ENCODE measurements at places on chromosomes 16 and 17. TPM values are rescaled to one million over a fixed set of nuclear protein-coding genes. Genes with fewer than 3 reads are reported as not detected.

DNA sequence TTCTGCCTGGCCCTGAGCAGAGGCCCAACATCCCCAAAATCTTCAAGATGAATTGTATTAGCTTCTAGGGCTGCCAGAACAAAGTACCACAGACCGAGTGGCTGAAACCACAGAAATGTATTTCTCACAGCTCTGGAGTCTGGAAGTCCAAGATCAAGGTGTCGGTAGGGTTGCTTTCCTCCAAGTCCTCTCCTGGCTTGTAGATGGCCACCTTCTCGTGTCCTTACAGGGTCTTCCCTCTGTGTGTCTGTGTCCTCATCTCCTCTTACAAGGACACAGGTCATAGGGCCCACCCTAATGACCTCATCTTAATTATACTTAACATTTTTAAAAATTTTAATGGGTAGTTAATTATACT lies 215.7 kb downstream of the NTN1 start:
- DNase-seq = no peak

DNA sequence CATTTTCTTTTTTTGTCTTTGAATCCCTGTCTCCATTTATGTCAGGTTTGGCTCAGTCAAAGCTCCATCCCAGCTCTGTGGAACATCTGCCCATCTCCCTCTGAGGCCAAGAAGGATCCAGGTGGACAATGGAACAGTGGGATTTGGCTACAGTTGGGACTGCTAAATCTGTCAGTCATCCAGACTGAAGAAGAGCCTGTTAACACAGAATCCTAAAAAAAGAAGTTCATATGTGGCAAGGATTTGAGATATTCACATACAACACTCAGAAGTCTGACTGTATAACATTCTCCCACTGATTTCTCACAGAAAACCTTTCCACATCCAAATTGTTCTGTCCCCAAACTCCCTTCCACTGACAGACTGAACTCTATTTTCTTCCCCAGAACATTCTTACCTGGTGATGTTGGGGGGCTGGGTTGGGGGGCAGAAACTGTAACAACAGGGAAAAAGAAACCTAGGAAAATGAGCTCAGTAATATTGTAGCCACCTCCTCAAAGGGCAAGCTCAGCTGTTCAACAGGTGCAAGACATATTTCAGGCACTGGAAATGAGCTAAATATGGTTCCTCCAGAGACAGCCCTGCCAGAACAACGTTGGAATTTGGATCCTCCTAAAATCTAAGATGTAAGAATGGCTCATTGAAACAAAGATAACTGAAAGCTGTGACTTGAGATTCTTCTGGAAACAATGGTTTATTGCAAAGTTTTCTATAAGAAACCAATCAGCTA lies 301.5 kb upstream of the CDH5 start:
- DNase-seq = no peak

GRCh38 chr17:53749178-53749577 lies 73.5 kb upstream of the KIF2B start:
- DNase-seq = peak; percentile 40

- no peak for DNase-seq
These were observed 56.7 kb downstream of the METRNL start for GRCh38 chr17:83136156-83136555.

DNA sequence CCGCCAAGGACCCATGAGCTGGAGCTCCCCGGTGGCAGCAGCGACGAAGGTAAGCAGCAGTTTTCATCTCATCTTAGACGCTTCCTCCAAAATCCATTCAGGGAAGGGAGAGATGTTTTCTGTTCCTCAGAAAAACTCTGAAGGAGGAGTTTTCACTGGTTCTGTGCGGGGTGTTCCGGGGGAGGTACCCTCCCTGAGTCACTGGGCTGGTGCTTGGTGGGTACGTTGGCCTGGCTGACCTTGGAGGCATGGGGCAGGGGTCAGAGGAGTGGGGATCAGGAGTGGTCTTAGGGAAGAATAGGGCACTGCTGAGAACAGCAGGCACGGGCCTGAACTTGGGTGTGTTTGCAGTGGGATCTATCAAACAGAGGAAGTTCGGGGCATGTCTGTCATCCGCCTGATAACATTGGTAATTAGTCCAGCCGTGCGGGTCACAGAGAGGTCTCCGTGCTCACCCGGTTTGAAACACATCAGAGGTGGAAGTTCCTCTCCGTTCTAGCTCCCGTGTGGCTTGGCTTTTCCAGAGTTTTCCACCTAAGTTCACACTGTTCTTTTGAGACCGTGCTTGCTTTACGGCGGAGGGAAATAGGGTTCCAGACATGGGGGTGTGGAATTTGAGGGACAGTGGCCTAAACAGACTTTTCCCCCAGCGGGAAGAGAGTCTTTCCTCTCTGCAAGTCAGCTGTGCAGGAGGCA lies 59.6 kb upstream of the CIBAR2 start:
- DNase-seq = no peak

GRCh38 chr17:40475234-40475908 lies 26.1 kb downstream of the TNS4 start:
- no peak for DNase-seq

DNA sequence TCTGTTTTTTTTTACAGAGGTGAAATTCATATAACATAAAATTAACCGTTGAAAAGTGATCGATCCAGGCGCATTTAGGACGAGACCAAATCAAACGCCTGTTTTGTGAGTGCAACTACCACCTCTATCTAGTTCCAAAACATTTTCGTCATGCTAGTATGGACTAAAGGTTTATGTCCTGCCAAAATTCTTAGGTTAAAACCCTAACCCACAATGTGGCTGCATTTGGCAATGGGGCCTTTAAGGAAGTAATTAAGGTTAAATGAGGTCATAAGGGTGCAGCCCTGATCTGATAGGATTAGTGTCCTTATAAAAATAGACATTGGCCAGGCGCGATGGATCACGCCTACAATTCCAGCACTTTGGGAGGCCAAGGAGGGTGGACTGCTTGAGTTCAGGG lies 32.8 kb upstream of the RCVRN start:
- no peak for DNase-seq

The ELMO3 gene
- 0.28 TPM for total RNA-seq

The CA5A gene
- total RNA-seq = not detected

The UNC13D gene
- 4.6 TPM for total RNA-seq

Measured in cardiac muscle cell (in vitro differentiated cells and primary cell).